ENCODE measurements at places on chromosomes 16 and 17.
A peak's percentile ranks its signal among the peaks of the same experiment; 100 is the strongest.

DNA sequence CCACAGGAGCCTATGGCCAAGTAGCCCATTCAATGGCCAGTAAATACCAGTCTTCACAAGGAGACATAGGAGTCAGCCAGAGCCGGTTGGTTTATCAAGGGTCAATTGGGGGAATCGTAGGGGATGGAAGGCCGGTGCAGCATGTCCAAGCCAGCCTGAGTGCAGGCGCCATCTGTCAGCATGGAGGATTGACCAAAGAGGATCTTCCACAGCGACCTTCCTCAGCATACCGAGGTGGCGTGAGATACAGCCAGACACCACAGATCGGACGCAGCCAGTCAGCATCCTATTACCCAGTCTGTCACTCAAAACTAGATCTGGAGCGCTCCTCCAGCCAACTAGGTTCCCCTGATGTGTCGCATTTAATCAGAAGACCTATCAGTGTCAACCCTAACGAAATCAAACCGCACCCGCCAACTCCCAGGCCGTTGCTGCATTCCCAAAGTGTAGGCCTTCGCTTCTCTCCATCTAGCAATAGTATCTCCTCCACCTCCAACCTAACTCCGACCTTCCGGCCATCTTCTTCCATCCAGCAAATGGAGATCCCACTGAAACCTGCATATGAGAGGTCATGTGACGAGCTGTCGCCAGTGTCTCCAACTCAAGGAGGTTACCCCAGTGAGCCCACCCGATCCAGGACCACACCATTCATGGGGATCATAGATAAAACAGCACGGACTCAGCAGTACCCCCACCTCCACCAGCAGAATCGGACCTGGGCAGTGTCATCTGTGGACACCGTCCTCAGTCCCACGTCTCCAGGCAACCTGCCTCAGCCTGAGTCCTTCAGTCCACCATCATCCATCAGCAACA, 25.0 kb downstream of the CYB561 start:
- DNase-seq: no peak

DNA sequence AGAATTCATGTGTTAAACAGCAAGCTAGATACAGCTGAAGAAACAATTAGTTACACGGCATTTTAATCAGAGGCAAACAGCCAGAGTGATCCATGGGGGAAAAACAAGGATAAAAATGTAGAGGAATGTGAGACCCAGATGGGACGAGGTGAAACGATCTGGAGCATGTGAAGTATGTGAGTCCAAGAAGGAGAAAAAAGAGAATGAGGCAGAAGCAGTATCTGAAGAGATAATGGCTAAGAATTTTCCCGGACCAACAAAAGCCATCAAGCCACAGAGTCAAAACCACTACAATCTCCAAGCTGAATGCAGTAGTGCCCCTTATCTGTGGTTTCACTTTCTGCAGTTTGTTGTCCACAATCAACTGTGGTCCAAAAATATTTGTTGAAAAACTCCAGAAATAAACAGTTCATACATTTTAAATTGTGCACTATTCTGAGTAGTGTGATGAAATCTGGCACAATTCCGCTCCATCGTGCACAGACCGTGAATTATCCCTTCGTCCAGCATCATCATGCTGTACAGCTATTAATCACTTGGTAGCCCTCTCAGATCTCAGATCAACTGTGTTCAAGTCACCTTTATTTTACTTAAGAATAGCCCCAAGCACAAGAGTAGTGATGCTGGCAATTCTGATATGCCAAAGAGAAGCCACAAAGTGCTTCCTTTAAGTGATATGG, 18.8 kb downstream of the MYH10 start:
- no peak for DNase-seq

- DNase-seq: no peak
Measured at GRCh38 chr17:33369149-33369548, 76.1 kb upstream of the ASIC2 start.

GRCh38 chr17:2412561-2413021, 11.7 kb upstream of the MNT start:
- DNase-seq: peak; percentile 70

DNA sequence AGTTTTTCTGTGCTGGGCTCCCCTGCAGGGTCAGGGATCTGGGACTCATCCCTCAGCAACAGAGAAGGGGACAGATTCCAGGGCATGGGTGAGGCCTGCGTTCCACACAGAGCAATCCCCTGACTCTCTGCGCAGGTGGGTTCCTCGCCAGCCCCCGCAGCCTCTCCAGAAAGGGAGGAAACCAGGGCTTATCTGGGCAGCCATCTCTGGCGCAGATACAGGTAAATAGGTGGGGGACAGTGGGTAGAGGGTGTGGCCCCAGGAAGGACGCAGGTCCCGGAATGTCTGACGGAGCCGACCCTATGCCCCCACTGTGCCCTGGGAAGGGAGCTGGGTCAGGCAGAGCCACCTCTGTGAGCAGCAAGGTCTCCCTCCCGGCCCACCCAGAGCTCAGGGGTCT, 23.2 kb downstream of the PIEZO1 start:
- no peak for DNase-seq

DNA sequence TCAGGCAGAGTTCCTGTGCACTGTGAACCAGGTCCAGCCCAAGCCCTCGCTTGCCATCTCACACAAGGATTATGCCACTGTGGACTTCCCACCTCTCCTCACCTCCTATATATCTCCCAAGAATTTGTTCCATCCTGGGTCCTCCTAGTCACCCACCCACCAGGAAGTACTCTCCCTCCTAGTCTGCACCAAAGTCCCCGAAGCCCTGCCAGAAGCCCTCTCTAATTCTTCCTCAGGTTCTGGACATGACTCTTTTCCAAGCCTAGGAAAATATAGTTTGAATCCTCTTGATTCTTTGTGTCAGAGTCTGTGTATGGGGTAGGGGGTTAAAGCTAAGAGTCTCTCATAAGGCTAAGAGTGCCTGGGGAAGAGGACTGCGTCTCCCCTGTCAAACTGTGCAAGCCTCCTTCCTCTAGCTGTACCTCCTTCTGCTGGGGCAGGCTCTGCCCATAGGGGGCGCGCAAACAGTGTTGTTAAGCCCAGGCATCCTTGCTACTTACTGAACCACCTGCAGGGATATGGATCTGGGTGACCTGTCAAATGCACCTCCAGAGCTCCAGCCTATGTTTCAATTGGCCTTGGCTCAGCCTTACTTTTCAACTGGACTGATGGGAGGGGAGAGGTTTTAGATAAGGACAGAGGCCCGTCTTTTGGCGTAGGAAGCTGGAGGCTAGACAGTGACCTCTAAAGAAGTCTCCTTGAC, 16.6 kb upstream of the DLX4 start:
- DNase-seq: peak; percentile 77

Measured in hepatic stellate cell (primary cell).